ENCODE measurements at places on chromosomes 2 and 18. TPM values are rescaled to one million over a fixed set of nuclear protein-coding genes. Genes with fewer than 3 reads are reported as not detected.

Gene APOB
- total RNA-seq, result 0.23 TPM

Gene CMPK2
- 0.95 TPM for total RNA-seq

Gene TMEM178A
- 1.4 TPM for total RNA-seq

Gene MRO
- not detected for total RNA-seq

Gene SCG2
- 82.1 TPM for total RNA-seq

Gene GPR45
- not detected for total RNA-seq

Gene LCT
- not detected for total RNA-seq

Gene SERPINB10
- total RNA-seq, result not detected

Gene RMC1
- total RNA-seq, result 24.6 TPM
